ENCODE measurements at places on chromosomes 5 and 9.

DNA sequence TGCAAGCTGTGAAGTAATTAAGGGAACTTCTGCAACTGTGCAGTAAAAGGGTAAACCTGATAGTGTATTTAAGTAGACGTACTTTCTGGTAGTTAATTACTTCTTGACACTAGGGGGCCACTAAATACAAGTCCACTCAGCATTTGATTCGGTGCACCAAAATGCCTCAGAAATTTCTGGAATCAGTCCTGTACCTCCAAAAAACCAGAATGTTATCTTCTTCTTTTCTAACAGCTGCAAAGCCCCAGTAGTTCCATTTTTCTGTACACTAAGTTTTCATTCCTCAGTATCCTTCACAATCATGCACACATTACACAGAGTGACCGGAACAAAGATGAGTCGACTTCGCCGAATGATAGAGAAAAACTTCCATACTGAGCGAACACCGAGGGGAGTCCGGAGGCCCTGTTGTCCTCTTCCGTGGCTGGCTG, 484 bp downstream of the GFM2 start:
- peak; percentile 22 for DNase-seq

GRCh38 chr9:125609744-125610143, 97.3 kb downstream of the MAPKAP1 start:
- no peak for DNase-seq

- DNase-seq = no peak
Measured at GRCh38 chr5:178145965-178146820, 7.5 kb downstream of the NHP2 start.

DNA sequence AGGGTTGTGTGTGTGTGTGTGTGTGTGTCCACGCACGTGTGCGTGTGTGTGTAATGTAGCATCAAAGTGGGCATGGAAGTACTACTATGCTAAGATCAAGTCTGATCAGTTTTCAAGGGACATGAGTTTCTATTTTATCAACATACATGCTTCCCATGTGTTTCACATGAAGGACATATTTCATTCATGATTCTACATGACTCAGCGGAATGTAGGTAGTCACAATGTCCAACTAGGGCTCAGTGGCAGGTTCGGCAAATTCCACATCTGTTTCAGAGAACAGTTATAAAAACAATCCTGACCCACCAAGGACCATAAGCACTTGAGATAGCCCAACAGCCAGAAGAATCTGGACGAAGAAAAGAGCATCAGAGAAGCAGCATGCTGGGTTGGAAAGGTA, 148.3 kb downstream of the SPOCK1 start:
- DNase-seq = no peak

- DNase-seq = no peak
Measured at GRCh38 chr5:22500556-22500955, 352.6 kb downstream of the CDH12 start.

DNA sequence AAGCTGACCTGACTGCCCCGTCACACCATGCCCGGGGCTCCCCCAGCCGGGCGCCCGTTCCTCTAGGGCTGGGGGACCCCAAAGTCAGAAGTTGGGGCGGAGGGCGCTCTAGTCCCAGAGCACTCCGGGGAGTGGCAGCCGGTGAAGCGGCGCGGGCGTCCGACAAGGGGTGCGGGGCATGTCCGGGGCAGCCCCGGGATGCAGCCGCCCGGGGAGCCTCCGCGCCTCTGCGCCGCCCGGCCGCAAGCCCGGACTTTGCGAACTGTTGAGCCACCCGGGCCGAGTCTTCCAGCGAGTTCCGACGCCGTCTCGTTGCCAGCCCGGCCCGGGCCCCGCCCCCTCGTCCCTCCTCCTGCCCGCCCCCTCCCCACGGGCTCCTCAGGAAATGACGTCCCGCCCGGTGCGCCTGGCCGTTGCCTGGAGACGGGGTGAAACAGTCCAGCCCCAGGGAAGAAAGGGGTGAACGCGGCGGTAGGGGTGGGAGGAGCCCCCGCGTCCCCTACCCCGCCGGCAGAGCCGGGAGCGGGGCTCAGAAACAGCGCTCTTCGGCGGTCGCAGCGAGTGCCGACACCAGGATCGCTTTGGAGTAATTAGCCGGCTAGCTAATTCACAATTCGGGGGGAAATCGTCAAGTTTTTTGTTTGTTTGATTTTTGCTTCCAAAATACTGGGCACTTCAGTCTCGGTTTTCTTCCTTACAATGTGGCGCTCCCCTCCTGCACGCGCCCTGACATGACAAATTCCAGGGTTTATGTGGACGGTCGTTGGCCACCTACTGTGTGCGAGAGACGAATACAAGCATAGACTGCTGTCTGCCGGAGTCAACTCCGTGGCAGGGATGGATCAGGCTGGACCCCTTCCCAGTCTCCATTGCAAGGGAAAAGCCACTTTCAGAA, at the start of gene WHRN:
TSS of gene WHRN (minus strand) at position 287 of the 895 bp plus-strand sequence. CDS start 672 bp downstream, outside the sequence.
- peak; percentile 71 for DNase-seq

GRCh38 chr5:144135113-144135762, 35.2 kb downstream of the YIPF5 start:
- no peak for DNase-seq

GRCh38 chr5:81553567-81554212, 159.8 kb upstream of the ACOT12 start:
- peak; percentile 27 for DNase-seq

GRCh38 chr9:129677456-129677855, 12.0 kb downstream of the PRRX2 start:
- no peak for DNase-seq

DNA sequence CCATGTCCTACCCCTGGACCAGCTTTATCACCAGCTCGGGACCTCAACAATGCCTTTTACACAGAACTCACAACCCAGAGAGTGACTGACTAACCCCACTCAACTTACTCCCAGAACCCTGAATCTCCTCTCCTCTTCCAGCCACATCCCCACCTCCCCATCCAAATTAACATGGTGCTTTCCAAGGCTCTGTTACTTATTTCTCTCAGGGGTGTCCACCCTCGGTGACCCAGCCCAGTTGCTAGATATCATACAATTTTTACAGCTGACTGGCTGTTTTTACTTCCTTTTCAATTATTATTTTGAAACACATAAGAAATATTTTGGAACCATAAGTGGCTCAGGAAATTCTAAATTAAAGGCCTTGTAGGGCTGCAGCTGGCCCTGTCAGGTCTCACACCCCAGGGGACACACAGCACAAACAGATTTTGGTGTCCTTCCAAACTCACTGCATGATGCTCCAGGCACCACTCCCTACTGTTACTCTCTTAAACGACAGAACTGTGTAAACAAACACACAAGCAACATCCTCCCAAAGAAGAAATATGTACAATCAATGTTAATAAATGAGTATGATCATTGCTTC, 180.6 kb downstream of the ADAMTS12 start:
- no peak for DNase-seq

DNA sequence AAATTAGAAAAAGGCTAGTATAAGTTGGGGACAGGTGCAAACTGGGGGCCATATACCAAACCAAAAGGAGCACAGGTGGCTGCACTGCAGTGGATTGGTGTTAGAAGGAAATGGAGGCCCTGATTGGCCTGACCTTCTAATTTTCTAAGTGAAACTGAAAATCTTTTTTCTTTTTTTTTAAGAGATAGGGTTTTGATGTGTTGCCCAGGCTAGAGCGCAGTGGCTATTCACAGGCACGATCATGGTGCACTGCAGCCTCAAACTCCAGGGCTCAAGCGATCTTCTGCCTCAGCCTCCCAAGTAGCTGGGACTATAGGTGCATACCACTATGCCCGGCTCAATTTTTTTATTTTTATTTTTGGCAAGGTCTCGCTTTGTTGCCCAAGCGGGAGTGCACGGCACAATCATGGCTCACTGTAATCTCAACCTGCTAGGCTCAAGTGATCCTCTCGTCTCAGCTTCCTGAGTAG, 9.8 kb upstream of the CCDC69 start:
- DNase-seq = no peak

- peak; percentile 75 for DNase-seq
Measured at GRCh38 chr5:93164690-93165089, 416.3 kb downstream of the NR2F1-AS1 start.

DNA sequence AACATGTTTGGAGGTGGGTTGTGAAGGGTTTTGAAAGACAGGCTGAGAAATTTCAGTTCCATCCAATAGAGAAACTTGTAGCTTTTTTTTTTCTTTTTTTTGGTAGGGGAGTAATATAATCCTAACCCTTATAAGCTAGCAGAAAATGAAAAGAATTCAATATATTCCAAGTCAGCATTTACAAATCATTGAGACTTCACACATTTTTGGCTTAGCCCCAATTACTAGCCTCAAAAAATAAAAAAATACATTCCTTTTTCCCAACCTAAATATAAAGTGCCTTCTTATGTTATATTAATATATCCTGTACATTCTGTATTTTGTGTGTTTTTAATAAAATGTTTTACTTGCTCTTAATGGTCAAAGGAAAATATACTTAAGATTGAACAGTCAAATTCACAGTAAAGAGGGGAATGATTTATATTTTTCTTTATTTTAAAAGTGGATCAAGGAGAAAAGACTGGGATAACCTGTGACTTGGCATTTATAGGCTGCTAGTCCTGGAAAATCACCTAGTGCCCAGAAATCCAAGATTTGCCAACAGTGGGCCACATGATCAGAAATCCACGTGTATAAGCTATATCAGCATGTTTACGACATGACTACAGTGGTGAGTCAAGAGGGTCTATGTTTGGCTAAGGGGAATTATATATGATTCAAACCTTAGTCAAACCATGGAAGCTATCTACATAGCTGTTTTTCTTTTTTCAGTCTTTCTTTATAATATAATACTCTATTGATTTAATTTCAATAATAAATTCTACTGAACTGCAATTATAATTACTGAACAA, 14.5 kb downstream of the HACD4 start:
- DNase-seq = no peak

DNA sequence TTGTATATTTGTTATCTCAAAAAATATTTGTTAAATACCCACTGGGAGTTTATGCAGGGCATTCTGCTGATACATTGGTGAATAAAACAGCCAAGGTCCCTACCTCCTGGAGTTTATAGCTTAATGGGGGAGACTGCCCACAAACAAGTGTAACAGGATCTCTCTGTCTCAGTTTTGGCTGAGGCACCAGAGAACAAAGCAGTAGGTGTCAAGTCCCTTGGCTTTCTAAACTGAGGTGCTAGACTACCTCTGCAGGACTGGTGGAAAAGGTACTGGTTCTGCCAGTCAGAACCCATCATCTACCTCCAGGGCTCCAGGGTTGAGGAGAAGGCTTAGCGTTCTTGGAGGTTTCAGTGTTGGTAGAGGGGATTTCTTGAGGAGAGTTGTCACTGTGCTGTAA, 188.4 kb upstream of the ELL2 start:
- no peak for DNase-seq

DNA sequence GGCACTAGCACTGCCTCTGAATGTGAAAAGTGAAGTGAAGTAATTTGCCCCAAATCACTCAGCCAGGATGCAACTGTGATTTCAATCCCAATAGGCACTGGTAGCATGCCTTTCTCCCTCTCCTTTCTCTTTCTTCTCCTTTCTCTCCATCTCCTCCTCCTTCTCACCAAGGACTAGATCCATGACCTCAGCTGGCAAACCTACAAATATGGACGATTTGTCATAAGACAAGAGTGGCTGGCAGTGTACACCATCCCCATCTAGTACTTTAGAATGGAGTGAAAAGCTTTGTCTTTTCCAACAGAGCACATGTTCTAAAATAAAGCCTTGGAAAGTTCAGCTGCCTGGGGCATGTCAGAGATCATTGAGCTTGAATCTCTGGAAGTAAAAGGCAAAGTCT, 574.7 kb upstream of the CLINT1 start:
- no peak for DNase-seq

GRCh38 chr9:1298046-1298445, 247.9 kb downstream of the DMRT2 start:
- no peak for DNase-seq

GRCh38 chr5:63375851-63376250, 586.4 kb downstream of the HTR1A start:
- no peak for DNase-seq

DNA sequence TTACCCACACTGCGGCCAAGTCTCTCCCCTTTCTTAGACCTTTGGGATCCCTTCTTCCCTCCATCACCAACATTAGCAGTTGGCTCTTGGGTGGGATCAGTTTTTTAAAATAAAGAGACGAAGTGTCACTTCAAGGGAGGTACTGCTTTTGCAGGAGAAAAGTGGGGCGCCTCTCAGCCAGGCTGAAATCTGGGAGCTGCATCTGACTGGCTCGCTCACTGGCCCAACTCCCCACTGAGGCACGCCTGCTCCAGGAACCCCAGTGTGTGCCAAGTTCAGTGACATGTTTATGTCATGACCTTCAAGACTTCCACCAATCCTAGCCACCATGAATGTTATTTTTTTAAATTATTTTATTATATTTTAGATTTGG, 130.5 kb downstream of the MVB12B start:
- no peak for DNase-seq

DNA sequence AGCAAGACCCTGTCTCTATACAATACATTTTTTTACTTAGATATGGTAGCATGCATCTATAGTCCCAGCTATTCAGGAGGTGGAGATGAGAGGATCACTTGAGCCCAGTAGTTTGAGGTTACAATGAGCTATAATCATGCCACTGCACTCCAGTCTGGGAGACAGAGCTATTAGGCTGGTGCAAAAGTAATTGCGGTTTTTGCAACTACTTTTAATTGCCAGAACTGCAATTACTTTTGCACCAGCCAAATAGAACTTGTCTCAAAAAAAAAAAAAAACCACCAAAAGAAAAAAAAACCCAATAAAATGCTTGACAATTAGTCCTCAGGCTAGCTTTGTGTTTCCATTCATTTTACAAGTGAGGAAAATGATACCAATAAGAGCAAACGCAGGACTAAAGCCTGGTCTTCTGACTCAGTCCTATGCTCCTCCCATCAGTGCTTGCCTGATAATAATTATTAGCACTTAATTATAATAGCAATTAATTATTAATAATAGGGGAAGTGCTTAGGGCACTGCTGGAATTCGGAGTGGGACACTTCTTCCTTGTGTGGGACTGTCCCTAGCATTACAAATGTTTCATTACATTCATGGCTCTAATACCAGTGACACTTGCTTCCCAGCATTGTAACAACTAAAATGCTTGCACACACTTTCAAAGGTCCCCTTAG, 73.1 kb upstream of the TAF1L start:
- DNase-seq = no peak

DNA sequence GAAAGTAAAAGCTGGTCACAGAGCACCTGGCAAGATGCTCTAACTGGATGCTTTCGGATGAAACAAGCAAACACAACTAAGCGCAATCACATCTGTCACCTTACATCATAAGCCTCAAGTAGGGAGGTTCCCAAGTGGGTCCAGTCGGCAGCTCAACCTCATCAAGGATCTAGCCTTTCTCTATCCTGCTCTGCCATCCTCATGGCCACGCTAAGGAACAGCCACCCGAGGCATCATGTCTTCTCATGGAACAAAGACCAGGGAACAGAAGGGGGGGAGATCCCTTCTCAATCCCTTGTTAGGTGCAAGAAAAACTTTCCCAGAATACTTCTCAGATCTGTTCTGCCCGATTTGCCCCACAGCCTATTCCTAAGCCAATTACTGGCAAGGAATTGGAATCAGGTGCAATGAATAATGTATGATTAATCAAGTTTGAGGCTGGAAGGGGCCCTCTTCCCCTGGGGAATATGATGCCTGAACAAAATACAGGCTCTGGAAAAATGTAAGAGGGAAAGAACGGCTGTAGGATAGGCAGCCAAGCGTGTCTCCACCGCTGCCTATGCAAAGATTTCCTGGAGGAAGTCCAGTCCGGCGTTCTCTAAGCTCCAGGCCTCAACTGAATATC, 1.3 kb upstream of the HABP4 start:
- DNase-seq = no peak

GRCh38 chr9:23747088-23748075, 78.7 kb downstream of the ELAVL2 start:
- no peak for DNase-seq

All from pulmonary artery endothelial cell (primary cell).